ENCODE measurements at places on chromosomes 6 and 20.

DNA sequence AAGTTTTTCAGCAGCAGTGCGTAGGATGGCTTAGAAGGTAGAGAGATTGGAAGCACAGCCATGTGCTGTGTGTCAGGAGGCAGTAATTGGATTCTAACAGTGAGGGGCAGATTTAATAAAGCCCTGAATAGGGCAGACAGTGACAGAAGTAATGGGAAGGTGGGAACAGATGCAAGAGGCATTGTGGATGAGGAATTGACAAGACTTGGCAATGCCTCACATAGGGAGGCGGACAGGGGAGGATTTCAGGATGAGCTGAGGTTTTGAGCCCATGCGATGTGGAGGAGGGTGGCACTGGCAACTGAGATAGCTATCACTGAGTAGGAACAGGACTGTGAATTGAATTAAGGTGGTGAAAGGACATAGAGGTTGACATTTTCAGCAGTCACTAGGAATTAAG is 262.2 kb upstream of the FLRT3 start:
- DNase-seq: no peak

DNA sequence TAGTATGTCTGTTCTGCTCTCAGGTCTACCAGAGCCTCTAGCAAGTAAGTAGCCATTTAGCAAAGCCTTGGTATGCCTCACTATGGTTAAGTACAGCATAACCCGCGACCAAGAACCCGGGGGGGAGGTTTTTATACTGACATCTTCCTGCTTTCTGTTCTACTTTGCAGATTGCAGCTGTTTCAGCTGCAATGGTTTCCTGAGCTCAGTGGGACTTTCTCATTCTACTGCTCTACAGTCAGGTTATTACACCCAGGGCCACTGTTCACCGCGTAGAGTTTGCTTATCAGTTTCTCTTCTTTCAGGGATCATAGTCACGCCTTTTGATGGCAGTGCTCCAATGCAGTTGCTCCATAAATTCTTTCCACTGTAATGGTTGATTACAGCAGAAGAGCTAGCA is 631.3 kb downstream of the TFAP2A start:
- no peak for DNase-seq

GRCh38 chr6:70557998-70558397 is 8.7 kb upstream of the SDHAF4 start:
- no peak for DNase-seq

DNA sequence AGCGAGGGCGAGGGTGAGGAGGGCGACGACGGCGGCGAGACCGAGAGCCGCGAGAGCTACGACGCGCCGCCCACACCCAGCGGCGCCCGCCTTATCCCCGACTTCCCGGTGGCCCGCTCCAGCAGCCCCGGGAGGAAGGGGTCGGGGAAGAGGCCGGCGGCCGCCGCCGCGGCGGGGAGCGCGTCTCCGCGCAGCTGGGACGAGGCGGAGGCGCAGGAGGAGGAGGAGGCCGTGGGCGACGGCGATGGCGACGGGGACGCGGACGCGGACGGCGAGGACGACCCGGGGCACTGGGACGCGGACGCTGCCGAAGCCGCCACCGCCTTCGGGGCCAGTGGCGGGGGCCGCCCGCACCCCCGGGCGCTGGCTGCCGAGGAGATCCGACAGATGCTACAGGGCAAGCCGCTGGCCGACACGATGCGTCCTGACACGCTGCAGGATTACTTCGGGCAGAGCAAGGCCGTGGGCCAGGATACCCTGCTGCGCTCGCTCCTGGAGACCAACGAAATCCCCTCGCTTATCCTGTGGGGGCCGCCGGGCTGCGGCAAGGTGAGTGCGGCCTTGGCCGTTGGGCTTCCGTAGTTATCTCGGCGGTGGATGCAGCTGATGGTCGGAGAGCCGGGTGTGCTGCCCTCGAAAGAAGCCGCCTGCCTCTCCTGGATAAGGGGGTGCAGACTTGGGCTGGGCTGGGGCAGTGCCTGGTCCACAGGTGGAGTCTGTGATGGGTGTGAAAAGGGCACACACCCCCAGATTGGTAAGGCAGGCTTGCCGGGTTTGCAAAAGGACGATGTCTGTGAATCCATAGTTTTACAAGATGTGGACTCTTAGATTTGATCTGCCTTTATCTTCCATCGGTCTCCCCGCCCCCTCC is 938 bp downstream of the WRNIP1 start:
- DNase-seq: peak; percentile 26

- DNase-seq: no peak
These were observed 79.4 kb upstream of the LRFN2 start for GRCh38 chr6:40666530-40666929.

DNA sequence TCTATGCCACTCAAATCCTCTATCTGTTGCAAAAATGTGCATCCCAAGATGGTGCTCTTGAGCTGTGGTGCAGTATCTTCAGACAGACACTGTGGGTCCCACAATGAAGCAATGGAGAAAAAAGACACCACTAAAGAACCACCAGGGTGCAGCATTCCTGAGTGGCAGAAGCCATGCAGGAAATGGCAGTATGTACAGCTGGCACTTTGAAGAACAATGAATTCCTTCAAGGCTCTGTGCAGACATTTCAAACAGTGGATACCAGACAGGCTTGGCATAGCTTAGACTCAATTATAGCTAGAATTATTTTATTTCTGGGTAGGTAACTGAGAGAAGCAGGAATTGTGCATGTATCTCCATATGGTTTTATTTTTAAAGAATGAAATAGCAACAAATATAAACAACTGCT is 24.0 kb upstream of the HDAC2 start:
- DNase-seq: peak; percentile 94

DNA sequence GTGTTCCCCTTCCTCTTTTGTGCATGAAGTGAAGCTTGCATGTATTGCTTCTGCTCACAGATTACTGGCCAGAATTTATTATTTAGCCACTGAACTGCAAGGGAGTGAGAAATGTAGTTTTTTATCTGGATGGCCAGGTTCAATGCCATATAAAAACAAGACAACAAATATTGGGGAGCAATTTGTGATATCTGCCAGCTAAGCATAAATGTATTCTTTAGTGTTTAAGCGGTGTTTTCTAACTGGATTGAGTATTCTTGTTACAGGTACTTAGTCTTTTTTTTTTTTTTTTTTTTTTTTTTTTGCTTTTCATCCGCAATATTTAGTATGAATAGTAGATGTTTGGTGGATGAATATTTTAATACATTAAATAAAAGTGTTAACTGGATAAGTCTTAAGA is 158.2 kb downstream of the TFAP2B start:
- no peak for DNase-seq

DNA sequence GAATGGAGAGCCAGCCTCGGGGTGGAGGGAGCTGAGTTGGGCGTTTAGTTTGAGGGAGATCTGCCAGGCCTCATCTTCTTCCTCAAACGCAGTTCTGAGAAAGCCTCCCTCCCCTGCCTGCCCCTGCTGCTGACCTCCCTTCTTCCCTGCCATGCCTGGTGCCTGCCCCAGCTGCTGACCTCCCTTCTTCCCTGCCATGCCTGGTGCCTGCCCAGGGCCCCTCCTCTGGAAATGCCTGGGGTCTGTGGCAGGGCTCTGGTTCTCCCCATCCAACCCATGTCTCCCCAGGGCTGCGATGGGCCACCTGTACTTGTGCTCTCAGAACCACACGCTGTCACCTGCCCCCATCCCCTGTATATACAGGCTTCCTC is 114.6 kb downstream of the VEGFA start:
- DNase-seq: no peak

DNA sequence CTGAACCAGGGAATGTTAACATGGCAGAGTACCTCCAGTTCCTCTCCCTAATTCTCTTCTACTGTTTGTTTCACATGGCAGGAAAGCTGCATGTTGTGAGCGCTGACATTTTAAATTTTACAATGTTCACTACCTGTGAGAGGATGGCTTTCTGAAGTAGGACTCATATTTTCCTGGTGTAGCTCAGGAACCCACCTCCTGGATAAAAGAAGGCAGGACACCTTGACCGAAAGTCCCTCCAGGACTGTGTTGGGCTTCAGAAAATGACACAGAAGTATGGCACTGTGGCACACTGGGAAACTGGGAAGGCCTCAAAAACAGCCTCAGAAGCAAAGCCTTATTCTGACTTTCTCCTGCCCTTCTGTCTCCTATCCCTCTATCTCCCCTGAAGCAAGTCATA is 33.3 kb downstream of the PTPRK start:
- no peak for DNase-seq

DNA sequence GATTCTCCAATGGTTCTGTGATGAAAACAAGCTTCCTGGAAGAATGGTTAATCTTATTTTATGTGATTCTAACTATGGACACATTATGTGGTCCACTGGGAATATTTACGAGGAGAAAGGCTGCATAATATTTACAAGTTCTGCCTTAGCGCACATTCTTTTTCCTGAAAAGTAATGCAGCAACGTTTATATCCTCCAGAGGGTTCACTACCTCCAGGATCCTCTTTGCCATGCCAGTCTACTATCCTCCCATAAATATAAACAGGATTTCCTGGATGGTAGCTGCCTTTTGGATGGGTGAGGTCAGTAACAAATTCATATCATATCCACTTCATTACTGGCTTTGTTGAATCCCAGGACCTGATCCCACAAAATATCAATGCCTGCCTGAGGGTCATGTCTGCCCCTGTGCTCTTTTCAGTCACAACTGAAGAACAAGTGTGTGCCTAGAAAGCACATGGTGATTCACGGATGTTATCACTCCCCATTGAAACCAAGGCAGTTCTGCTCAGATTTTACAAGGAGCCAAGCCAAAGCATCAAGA is 30.4 kb downstream of the ADGRF5 start:
- DNase-seq: no peak

GRCh38 chr6:329888-330691 is 37.8 kb downstream of the DUSP22 start:
- DNase-seq: no peak

DNA sequence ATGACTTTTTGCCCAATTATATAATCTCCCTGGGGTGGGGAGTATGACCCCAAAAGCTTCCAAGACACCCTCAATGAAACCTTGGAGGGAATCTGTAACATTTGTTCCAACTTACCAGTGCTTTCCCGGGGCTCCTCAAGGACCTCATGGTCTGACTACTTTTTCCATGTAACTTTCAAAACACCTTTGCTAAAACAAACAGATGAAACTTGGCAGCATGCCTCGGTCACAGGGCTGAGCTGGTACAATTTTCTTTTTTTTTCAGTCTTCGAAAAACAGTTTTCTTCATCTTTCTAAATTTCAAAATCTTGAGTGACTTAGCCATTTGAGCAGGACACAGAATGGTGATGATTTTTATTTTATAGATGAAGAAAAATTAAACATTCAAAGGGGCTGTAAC is 241.2 kb downstream of the BMP7 start:
- DNase-seq: no peak

DNA sequence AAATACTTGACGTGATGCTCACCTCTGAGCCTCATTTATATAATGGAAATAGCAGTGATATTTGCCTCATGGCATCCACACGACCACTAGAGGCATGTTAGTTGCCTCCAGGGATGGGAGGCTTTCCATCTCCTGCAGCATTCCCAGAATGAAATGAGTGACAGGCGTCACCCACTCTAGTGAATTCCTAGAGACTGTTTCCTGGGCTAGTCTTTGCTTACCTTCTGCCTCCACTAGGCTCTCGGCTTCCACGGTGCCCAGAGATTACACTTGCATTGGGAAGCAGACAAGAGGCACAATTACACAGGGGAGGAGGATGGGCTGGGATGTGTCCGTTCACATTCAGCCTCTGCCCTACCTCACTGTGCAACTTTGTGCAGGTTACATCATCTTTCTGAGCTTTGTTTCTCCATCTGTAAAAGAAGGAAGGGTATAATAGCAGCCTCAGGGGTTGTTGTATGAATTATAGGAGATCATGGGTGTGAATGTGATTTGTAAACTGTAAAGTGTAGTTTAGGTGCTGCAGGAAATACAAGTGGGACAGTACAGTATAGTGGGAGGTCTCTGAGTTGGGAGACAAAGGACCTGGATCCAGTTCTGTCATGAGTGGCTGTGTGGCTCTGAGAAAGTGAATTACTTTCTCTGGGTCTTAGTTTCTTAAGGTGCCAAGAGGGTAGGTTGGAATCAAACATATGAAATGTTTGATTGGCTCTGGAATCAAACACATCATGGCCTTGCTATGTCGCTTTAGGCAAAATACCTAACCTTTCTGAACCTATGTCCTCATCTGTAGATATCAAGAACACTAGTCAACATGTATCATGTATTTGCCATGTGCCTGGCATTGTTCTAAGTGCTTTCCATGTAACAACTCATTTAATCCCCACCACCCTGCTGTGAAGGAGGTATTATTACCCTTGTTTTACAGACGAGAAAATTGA is 3.6 kb upstream of the VSTM2L start:
- DNase-seq: no peak

DNA sequence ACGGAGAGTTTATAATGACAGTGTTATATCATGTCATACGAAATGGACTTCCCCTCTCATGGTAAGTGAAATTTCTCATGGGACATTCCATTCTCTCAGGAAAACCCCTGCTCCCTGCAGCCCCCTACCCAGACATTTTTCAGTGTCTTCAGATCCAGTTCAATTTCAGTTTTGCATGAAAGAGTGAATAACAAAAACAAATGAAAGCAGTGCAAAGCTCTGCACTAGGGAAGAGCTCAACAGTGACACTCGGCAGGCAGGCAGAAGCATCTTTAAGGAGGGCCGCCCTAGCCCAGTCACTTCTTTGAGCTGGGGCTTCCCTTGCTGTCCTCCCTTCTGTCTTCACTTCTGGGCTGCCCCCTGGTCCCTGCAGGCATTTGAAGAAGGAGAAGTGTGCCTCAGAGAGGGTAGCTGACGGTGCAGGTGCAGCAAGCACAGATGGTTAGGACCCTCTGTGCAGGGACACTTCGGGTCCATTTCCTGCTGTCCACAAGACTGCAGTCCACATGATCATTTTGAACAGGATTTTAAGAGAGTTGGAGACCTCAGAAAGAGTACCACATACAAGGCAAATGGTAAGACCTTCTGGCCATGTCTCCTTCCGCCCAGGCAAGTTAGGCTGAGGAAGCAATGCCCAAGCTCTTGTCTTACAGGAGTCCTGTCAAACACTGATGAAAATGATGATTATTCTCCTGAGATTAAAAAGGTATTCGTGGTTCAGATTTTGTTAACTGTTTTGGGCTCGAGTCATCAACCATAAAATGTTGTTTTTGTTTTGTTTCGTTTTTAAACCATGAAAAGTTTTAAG is 5.4 kb upstream of the DUSP22 start:
- no peak for DNase-seq

DNA sequence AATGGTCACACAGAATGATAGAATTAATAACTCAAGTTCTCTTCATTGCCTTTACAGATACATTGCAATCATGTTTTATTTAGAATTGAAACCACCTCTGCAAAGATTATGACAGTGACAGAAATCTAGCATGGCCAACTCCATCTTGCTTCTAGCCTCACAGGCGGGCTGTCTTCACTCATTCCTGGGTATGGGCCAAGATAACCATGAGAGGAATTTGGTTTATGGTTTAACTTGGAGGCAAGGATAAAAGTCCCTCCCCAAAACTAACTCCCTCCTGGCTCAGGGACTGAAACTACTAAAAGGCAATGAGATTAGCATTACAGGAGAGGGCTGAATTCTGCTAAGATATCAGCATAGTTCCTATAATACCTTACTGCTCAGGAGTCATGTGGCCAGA is 95.2 kb upstream of the CST7 start:
- no peak for DNase-seq

- DNase-seq: no peak
These were observed 70.6 kb downstream of the AFG1L start for GRCh38 chr6:108365478-108365877.

All from kidney capillary endothelial cell (primary cell).